Activated naive CD4-positive, alpha-beta T cell (primary cell): ENCODE measurements at places on chromosomes 1 and 21.

- no peak for DNase-seq
Observed at GRCh38 chr1:92442351-92442750, 44.4 kb downstream of the GFI1 start.

DNA sequence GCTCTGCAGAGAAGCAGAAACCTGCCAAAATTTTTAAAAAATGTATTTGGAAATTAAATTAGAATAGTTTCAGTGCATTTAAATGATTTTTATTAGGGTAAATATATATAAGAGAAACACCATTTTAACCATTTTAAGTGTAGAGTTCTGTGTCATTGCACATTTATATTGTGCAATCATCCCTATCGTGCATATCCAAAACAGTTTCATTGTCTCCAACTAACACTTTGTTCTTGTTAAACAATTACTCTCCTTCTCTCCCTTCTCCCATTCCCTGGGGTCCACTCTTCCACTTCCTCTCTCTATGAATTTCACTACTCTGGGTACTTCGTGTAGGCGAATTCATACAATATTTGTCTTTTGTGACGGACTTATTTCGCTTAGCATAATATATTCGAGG is 6.0 kb upstream of the OR2L8 start:
- no peak for DNase-seq

GRCh38 chr1:183655562-183656075 is 2.5 kb upstream of the APOBEC4 start:
- peak; percentile 56 for DNase-seq

DNA sequence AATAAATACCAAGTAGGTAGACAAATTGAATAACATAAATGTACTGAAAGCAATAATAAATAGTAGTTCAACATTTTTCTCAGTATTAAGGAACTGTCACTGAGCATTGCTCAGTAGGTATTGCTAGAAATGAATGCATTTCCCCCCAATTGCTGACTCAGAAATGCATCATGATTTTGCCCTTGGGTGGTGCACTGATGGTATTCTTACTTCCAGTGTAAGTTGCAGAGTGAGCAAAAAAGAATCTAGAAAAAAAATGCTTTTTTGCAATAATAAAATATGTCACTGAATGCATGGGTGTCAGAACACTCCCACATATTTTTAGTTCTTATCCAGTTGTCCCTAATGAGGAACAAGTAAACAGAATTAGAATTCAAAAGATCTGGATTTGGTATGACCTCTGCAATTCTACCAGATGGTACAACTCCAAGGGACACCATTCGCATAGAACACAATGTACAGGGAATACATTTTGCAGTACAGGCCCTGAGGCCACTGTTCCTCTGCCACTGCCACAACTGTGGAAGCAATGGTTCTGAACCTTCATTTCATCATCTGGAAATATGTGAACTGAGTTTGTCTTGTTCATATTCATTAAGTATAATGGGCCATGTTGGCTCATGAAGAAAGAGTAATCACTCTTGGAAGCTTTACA is 78.0 kb downstream of the ATP6V1G3 start:
- no peak for DNase-seq

DNA sequence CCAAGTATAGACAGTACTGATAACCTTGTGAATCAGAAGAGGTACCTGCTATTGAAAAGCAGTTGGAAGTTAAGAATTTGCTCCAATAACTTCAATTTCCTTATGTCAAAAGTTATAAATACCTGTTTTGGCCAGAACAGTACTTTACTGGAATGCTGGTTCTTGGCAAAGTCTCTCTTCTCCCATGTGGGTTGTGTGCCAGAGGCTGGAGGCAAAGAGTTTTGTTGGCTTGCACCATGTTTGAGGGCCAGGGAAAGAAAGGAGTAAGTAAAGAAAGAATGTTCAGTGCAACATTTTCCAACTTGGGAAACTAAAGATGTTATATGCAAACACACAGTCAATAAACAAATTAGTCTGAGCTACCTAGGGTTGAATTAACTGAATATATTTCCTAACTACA is 67.0 kb upstream of the DYNLT5 start:
- no peak for DNase-seq

GRCh38 chr1:215380566-215380965 is 186.5 kb upstream of the KCTD3 start:
- DNase-seq, result no peak

DNA sequence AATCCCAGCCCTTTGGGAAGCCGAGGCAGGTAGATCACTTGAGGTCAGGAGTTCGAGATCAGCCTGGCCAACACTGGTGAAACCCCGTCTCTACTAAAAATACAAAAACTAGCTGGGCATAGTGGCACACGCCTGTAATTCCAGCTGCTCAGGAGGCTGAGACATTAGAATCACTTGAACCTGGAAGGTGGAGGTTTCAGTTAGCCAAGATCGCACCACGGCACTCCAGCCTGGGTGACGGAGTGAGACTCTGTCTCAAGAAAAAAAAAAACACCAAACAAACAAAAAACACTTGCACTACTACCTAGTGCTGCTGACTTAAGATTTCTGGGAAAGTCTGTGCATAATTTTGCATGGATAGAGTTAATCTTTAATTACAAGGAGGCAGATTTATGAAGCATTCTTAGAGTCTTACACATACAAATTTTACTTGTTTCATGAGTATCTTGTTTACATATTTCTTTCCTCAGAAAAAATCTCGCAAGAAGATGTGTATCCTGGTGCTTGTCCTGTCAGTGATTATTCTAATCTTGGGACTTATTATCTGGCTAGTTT is 8.7 kb upstream of the PPP1R8 start:
- no peak for DNase-seq

GRCh38 chr1:17080880-17081279 is 27.0 kb upstream of the SDHB start:
- DNase-seq, result no peak

GRCh38 chr21:46078978-46079351 is 18.9 kb upstream of the COL6A2 start:
- DNase-seq, result no peak

GRCh38 chr1:56335394-56335793 is 244.0 kb downstream of the PLPP3 start:
- DNase-seq, result no peak

GRCh38 chr1:111199329-111199728 is 1.1 kb downstream of the DENND2D start:
- no peak for DNase-seq

DNA sequence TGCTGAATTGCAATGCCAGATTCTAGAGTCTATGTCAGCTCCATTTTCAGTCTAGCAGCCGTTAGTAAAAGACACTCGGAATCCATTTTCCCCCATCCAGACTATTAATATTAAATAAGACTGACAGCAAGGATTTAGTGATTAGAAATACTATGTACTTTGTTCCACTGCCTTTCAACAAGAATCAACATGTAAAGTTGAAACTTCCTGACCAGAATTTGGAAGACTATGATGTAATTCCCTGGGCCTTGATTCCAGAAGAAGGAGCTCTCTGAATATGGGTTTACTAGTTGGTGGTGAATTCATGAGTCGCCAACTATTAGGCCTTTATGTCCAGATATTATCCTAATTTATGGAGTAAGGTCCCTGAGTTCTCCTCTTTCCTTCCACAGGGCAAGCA is 24.8 kb downstream of the KDM1A start:
- DNase-seq, result no peak

DNA sequence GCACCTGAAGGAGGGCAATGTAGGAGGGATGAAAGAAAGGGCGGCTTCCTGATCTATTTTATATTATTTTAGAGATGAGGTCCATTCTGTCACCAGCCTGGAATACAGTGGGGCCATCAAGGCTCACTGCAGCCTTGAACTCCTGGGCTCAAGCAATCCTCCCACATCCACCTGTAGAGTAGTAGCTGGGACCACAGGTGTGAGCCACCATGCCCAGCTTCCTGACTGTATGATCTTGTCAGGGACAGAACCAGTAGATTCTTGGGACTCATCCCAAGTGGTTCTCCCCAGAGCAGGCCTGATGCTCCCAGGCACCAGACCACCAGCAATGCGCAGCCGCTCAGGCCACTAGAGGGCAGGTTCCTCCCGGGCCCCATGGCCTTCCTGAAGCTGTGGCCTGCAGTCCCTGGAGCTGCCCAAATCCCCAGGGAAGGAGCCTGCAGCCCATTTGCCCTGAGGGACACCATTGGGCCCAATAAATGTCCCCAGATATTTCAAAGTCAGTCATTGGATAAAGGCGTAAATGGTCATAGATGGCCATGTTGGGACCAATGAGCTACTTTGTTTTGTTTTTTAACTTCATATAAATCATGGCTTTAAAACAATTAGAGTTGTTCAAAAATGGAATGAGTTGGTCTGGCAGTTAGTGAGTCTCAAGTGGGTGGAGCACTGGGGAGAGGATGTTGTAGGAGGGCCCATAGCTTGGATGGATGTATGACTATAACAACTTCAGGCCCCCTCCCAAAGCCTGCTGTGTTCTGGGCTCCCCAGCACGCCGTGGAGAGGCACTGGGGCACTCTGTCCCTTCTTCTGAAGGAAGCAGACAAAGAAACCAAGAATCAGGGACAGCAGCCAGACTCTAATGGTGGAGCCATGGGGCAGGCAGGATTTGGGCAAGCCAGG is 44.7 kb upstream of the GOLT1A start:
- no peak for DNase-seq

DNA sequence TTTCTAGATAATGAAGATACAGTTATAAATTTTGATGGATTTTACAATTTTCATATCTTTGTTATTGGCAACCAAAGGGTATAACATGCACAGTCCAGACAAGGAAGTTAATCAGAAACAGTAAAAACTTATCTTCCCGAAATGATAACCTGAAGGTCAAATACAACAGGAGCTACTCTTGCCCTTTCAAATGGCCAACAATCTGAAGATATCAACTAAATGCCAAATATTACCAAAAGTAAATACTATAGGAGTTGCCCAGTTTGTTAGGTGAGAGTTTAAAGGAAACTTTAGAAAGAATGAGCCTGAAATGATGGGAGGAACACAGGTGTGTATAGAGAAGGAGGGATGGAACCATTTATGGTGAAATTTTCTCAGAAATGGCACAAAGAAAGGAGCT is 153.2 kb downstream of the RGS7 start:
- no peak for DNase-seq

- no peak for DNase-seq
Observed at GRCh38 chr1:184380468-184380867, 6.4 kb upstream of the C1orf21 start.

DNA sequence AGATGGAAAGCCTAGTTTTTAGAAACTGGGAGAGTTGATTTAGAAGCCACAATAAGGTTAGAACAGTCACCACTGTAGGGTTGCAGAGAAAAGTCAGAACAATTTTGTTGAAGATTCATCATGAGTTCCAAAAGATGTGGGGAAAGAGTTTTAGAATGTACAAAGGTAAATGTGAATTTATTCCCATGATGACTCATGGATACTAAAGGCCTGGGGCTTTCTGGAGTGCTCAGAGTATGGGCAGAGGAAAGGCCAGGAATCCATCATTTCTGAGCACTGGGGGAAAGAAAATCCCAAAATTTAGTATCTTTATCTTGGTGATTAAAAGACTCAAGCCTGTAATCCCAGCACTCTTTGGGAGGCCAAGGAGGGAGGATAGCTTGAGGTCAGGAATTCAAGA is 17.8 kb downstream of the YBX1 start:
- no peak for DNase-seq

- DNase-seq, result no peak
Observed at GRCh38 chr1:35557118-35557610, at the start of gene KIAA0319L. Gene KIAA0319L, minus strand, starts transcription at chr1:35557403. Its CDS starts 2,912 bp downstream, at chr1:35554491.

GRCh38 chr1:231776757-231777062 is 150.1 kb downstream of the DISC1 start:
- DNase-seq, result no peak

DNA sequence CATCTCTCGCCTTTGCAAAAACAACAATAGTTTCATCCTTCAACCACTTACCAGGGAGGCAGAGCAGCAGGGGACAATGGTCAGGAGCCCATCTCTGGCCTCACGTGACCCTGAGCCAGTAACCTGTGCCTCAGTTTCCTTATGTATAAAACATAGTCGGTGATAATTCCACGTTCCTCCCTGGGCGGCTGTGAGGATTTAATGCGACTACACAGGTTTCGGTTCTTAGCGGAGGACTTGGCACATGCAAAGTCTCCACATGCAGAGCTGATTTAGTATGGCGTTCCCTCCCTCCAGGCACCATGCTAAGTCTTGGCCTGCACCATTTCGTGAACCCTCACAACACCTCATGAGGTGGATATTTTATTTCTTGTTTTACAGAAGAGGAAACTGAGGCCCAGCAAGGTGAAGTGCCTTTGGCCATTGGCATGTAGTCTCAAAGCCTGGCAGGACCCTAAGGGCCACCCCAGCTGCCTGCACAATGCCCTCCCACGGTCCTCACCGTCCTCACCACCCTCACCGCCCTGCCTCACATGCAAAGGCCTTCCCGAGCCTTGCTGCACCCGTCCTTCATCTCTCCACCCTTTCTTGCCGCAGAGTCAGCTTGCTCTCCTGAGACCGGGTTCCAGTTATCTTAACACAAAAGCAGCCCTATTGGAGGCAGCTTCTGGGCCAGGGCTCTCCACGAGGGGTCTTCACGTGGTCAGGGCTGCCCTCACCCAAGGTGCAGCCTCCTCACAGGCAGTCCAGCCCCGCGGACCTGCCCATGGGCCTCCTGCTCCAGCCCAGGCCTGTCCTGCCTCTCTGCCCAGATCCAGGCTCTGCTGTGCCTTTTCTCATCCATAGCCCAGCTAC is 48.9 kb downstream of the SYF2 start:
- DNase-seq, result no peak

DNA sequence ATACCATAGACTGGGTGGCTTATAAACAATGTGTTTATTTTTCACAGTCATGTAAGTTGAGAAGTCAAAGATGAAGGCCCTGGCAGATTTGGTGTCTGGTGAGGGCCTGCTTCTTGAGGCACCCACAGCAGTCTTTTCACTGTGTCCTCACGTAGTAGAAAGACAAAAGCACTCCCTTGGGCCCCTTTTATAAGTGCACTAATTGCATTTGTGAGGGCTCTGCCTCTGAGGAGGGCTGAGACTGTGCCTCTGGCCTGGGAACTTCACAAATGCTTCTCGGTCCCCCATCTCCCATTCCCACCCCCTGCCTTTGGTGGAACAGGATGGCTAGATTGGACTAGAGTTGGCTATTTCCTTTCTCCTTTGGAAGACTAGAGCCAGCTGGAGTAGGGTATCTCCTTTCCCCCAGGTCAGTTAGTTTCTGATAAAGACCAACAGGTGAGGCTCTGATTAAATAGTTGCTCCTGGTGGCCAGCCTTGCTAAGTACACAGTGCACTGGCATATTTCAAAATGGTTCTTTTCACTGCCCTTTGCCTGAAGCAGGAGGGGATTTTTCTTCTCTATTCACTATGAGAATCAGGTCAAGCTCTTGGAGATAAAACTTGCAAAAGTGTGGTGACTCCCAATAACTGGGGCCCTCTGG is 82.9 kb downstream of the PLPPR4 start:
- DNase-seq, result no peak

- no peak for DNase-seq
Observed at GRCh38 chr1:11906870-11907269, 19.4 kb downstream of the KIAA2013 start.
